ENCODE measurements at places on chromosomes 6 and 20.

DNA sequence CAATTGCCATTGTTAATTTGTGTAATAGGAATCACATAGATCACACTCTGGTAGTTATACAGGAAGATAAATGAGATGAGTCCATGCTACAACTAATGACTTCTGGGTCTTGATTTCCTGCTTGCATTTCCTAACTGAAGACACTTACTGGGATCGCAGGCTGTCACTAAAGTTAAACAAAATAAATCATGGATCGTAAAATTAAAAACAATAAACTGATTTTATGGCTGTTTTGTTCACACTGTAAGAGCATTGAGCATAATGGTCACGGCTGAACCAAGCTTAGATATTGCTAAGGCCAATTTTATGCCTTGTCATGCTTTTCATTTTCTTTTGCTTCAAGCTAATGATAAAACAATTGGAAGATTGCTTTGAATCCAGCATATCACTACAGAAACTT, 332.5 kb upstream of the CITED2 start:
- DNase-seq: no peak

DNA sequence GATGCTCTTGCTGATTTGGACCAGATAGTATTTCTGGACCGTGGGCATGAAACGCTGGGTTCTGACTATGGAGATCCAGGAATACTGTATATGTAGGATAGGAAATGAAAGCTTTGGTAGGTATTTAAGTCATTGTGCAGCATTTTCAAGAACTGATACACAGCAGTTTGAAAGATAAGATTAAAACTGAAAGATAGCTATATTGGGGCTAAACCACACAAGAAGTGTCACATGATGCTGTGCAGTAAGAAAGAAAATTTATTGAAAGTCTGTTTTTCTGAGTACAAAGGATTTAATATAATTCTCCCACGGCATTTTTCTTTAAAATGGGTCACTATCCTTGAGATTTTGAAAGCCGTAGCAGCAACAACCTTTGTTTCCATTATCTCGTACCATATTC, 305 bp downstream of the IL17A start:
- no peak for DNase-seq

- DNase-seq: no peak
Measured at GRCh38 chr20:11380283-11380682, 537.4 kb upstream of the BTBD3 start.

GRCh38 chr6:70980727-70981126, 23.9 kb upstream of the B3GAT2 start:
- no peak for DNase-seq

DNA sequence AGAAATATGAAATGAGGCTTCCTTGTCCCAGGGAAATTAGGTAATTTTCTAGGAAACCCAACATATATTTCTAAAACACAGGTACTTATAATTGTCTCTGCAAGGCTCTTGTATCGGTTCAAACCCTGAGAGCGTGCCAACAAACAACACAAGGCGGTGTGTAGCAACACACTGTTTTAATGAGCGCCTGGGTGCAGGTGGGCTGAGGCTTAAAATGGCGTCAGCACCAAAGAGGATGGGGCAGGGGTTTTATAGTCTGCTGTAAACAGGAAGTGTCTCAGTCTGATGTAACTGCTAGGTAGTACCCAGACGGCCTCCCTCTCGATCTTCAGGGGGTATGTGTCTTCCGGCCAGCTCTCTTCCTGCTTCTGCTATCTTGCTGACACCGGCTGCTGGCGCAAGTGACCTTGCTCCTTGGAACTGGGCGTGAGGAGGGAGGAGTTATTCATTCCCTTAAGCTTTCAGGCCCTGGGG, 69.7 kb downstream of the EPB41L2 start:
- no peak for DNase-seq

DNA sequence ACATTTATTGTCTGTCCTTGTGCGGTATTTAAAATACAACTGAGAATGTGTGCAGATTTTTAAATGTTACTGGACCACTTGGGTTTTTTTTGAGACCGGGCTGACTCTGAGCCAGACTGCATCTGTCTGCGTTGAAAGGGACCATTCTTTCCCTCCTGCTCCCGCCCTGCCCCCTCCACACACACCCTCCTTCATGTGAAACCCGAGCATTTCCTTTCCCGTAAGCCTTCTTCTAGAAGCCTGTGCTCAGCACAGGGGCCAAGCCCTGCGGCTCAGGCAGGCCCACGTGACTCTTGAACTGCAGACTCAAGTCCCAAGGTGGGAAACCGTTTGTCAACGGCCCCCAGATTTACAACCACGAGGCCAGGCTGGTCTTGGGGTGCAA, 82.7 kb upstream of the FOXC1 start:
- peak; percentile 43 for DNase-seq

DNA sequence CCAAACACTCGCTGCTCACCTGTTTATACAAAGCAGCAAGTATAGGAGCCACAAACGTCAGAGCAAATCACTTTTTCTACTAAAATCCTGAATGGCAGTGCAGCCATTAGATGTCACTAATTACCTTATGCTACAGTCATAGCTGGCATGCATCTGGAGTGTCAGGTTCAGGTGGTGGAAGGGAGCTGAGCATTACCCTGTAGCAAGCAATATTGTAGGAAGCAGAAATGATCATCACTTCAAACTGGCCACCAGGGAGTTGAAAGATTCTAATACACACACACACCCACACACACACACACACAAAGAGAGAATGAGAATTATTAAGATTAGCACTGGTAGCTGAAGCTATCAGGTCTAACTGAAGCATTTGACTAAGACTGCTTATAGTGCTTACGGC, 75.8 kb downstream of the EFHC1 start:
- DNase-seq: no peak

DNA sequence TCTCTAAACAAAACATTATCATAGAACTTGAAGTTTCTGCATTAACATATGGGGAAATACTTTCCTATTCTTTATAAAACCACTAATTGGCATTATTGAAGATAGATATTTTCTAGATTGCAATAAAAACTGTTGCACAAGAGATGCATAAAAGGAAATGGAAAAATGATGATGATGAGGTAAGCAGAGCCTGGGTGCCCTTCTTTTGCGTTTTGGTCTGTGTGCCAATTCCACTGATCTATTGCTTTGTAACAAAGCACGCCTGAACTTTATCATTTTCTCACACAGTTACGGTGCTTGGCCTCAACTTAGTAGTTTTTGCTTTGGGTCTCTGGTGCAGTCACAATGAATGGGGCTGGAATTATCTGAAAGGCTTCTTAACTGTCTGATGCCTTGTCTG, 450.5 kb downstream of the MAFB start:
- no peak for DNase-seq

DNA sequence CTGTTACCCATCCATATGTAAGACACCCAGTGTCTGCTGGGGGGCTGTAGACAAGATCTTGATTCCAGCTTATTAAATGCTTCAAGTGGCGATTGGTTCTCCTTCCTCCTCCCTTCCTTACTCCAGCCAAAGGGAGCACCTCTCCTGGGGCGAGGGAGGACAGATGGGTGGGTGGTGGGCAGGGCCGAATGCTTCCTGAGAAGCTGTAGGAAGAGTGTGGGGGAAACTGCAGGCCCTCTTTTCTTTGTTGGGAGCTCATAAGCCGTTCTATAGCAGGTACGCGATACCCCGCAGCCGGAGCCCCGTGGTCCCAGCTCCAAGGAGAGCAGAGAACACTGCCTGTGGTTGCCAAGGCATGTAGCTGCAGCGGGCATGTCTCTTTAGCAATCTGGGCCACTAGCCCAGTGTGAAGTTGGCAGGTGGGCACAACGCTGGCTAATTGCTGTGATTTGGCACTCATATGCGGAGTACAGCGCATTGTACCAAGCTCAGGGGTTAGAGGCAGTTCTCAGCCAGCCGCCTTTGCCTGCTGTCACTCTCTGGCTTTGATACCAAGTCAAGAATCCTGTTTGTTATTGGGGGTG, 14.7 kb upstream of the KCNG1 start:
- DNase-seq: no peak

DNA sequence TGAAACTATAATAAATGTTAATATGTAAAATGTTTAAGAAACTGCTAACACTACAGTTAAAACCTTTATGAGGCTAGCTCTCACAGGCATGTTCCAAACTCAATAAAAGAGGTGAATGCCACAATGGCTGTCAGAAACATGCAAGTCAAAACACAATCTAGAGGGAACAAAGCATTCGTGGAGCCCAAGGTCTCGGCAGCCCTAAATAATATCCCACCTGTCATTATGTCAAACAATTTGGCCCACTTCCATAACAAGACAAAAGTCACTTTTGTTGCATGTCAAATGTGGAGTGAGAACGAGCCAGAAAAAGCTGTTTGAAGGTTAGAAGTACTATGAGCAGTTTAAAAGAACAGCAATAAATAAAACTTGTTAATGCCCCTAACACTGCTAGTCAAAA, 181.9 kb downstream of the GMDS start:
- no peak for DNase-seq

DNA sequence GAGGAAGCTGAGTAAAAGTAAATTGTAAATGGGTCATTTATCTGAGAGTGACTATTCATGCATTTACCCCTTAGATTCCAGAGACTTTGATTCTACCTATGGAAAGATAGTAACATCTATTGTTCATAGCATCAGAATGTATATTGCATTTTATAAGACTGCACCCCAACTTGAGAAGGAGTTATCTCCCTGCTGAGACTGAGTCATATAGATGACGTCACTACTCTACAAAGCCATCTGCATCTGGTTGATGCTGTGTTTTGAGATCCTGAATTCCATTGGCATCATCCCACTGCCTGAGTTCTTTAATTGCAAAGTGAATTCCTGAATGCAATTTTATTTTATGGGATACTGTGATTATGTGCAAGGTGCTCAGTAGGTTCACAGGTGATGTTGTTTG, 444.0 kb upstream of the SLC35B3 start:
- DNase-seq: no peak

- DNase-seq: no peak
Measured at GRCh38 chr20:2405693-2406065, 25.0 kb downstream of the TGM6 start.

GRCh38 chr20:37274851-37275524, 13.4 kb upstream of the GHRH start:
- no peak for DNase-seq

DNA sequence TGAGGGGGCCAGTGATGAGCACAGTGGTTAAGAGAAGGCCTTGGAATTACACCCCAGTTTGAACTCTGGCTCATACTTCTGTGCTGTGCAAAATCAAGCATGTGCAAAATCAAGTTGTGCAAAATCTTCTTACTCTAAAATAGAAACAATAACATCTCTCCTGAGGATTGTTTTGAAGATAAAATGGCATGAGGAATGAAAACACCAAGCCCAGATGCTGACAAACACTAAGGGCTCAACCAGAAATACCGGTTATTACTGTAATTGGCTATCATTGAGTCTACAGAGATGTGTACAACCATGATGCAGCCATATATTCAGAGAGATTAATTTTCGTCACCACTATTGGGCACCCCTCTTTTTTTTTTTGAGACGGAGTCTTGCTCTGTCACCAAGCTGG, 5.9 kb upstream of the BCAS1 start:
- no peak for DNase-seq

DNA sequence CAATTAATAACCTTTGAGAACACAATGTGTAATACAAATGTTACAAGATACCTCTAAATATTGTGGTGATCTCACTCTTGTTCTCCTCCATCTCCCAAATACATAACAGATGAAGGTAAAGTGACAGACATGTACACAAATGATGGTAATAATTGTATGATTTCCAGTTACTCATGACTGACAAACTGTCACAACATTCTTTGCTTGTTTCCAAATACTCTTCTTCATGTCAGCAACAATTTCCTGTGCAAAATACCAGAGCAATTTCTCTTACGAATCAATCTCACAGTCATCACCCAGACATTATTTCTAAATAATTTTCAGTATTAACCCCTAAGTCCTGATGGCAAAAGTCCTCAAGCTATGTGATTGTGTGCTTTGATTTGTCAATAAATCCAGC, 92.9 kb downstream of the RPS12 start:
- DNase-seq: no peak

GRCh38 chr6:70241991-70242420, 60.9 kb downstream of the COL9A1 start:
- DNase-seq: no peak

- no peak for DNase-seq
Measured at GRCh38 chr6:2652611-2653010, 98.1 kb downstream of the MYLK4 start.

DNA sequence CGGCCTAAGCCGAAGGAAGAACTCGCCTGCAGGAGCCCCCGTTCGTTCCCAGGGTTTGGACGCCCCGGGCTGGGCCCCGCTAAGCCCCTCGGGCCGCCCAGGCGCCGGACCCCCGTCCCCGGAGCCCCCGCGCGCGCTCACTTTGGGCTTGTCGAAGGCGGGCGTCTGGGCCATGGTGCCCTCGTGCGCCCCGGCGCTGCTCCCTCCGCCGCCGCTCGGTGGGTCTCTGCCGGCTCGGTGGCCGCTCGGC, 140 bp downstream of the ADA start:
- no peak for DNase-seq

- DNase-seq: no peak
Measured at GRCh38 chr6:119215309-119215708, 134.3 kb downstream of the MAN1A1 start.

- DNase-seq: no peak
Measured at GRCh38 chr6:119587537-119587936, 238.0 kb upstream of the MAN1A1 start.

DNA sequence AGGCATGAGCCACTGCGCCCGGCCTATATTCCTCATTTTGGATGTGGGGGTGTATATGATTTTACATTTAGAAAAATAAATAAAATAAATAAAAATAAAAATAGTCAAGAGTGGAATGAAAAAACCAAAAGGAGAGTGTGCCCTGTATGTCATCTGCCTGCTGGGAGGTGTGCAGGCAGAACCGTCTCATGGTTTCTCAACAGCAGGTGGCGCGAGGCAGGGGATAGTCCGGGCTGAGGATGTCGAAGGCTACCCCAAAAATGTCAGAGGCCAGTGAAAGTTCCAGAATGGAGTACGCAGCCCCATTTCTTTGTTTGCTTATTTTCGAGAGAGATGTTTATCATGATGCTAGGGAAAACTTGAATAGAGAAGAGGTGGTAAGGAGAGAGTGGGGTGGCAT, 16.4 kb upstream of the KIF16B start:
- DNase-seq: no peak

- no peak for DNase-seq
Measured at GRCh38 chr20:50611128-50611810, 80.1 kb downstream of the RIPOR3 start.

GRCh38 chr20:47503685-47504084, 2.0 kb downstream of the NCOA3 start:
- no peak for DNase-seq

DNA sequence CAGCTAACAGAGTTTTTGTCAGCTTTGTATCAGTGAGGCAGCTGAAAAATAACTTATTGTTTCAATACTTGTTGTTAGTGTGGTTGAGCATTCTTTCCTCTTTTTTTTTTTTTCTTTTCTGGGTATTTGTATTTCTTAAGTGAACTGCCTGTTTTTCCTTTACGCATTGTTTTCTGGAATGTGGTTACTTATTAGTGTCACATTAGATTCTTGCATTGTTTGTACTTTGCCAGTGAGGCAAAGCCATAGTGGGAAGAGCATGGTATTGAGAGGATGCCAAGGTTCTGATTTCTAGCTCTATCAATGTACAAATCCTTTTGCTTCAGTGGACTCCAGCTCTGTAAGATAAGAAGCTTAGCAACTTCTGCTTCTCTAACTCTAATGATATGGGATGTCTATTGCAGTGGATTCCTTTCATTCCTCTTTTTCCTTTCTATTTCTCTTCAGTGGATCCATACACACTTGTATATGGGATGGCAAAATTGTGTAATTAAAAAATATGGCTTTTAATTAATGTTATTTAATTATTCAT, 3.9 kb downstream of the CDKAL1 start:
- no peak for DNase-seq

All from activated CD4-positive, alpha-beta T cell treated with anti-CD3 and anti-CD28 coated beads for 48 hours (primary cell).